ENCODE measurements at places on chromosomes 3 and 15.

DNA sequence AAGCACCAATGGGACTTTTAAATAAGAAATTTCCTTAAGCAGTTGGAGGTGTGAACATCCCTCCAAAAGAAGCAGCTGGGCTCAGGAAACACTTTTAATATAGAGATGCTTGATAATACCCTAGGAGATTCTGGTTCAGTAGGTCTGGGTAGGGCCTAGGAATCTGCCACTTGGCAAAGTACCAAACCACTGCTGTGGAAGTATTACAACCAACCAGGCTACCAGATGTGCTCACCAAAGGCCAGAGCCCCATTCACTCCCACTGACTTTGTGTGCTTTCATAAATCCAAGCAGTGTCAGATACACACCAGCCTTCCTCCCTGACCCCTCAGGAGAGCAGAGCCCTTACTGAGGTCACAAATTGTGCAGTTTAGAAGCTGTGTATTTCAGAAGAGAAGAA is 162.6 kb downstream of the CCNL1 start:
- DNase-seq: no peak

DNA sequence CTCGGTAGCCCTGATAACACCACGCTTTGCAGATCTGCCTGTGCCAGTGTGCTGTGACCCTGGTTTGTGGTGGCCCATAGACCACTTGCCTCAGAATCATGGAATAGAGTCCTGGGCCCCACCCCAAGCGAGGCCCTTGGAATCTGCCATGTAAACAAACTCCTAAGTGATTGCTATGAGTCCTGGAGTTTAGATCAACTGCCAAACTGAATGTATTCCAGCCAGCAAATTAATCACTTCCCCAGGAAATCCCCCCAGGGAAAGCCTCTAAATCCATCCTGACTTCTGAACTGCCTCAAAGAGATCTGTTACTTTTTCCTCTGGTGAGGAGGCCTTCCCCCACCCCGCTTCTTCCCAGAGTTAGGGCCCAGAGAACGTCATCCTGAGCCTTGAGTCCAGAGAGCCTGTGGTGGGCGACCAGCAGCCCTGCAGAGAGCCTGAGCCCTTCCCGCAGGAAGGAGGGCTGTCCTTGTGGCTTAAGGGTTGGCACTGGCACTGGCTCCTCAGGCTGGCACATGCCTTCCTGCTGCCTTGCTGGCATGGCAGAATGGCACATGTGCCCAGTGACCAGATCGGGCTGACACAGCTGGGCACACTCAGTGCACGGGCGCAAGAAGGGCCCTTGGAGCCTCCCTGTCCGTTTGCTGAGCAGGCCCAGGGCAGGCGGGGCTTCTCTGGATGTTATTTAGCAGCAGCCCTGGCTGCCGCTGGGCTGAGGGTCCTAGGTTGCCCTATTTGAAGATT is 50.6 kb upstream of the PLXNA1 start:
- no peak for DNase-seq

DNA sequence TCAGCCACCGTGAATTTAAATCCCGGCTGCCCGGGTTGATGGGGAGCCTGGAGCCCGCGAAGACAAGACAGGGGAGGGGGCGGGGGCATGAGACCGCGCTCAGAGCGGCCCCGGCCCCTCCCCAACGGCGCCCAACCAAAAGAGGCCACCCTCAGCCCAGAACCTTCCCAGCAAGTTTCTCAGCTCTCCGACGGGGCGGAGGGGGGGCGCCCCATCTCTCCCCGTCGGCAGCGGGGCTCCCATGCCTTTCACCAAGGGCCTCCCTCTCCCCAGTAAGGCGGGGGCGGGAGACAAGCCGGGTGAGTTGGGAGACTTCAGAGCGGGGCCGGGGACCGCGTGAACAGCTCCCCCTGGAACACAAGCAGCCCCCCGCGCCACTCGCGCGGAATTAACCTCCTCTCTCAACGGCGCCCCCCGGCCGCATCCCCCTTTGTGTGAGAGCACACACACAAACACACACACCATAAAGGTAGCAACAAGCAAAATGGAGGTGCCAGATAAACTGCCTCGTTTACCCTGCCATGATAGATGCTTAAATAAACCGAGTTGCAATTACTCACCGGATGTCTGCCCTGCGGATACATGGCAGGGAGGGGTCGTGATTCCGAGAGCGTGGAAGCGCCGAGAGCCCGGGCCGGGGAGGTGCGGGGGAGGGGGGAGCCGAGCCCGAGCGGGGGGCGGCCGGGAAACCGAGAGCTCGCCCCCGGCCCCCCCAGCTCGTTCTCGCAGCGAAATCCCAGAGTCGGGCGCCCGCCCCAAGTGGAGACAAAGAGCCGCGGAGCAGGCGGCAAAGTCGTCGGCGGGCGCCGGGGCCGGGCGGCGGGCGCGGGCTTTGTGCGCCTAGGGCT is 1.3 kb downstream of the TLE3 start:
- peak; percentile 33 for DNase-seq

GRCh38 chr3:186653080-186653707 is 12.6 kb upstream of the HRG start:
- no peak for DNase-seq

DNA sequence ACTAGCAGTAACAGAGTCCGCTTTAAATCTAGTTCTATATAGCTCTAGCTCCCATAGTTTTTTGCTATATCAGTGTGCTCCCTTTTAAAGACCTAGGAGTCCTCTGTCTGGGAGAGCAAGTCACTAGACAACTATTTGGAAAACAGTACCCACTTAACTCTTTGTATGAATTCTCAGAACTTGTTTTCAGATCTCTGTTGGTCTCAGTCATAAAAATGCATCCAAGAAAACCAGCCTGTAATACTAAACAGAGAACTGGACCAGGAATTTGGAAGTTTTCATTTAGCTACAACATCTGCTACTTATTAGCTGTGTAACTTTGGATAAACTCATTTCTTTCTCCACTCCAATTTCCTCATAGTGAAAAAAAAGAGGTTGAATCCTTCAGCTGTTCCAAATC is 56.9 kb upstream of the C3orf49 start:
- DNase-seq: no peak

GRCh38 chr3:119643528-119643927 is 16.9 kb downstream of the POPDC2 start:
- no peak for DNase-seq

DNA sequence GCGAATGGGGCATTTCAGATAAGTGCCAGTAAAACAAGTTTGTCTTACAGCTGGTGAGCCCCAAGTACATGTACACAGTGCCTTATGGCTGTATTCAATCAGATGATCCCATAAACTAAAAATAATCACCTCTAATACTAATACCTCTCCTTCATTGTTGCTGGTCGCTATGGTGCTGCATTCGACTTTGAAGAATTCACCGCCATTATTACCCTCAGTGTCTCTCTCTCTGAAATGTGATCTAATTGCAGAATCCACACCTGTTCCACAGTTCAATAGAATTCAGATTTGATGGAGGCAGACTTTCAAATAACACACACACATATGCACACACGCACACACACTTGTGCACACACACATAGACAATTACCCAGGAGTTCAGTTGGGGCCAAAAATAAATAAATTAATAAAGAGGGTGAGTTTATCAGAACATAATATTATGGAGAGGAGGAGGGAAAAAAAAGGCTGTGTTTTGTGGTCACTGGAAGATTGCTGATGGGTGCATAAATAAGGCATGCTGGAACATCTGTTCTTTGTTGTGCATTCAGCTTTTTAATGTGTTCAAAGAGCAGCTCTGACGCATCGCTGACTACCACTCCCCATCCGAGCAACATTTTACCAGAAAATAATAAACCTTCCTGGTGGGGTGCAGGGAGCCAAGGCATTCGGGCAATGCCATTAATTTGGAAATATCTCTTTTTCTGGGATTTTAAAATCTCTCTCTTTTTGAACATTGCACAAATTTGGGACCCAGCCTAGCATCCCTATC is 235.7 kb downstream of the SATB1 start:
- DNase-seq: no peak

DNA sequence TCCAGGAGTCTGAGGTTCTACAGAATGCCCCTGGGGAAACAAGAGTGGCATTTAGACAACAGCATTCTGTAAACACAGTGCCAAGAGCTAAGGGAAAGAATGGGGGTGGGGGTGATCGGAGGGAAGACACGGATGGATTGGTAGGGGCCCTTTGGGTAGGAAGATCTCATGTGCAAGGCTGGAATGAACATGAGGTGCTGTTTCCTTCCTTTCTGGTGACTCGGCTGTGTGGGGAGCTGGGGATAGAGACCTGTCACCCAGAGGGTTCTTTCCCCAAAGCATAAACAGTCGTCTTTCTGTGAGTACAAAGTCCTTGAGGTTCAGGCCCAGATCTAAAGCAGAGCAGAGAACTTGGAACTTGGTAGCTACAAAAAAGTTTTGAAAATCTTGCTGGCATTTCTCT is 11.7 kb downstream of the TPM1 start:
- no peak for DNase-seq

GRCh38 chr15:97087006-97087741 is 756.7 kb downstream of the NR2F2 start:
- no peak for DNase-seq

- no peak for DNase-seq
Observed at GRCh38 chr3:129467932-129468331, 27.9 kb downstream of the IFT122 start.

GRCh38 chr15:53978253-53978906 is at the start of gene UNC13C:
TSS of gene UNC13C (plus strand) at chr15:53978441. CDS start at chr15:54012904, 34,463 bp downstream.
- no peak for DNase-seq

DNA sequence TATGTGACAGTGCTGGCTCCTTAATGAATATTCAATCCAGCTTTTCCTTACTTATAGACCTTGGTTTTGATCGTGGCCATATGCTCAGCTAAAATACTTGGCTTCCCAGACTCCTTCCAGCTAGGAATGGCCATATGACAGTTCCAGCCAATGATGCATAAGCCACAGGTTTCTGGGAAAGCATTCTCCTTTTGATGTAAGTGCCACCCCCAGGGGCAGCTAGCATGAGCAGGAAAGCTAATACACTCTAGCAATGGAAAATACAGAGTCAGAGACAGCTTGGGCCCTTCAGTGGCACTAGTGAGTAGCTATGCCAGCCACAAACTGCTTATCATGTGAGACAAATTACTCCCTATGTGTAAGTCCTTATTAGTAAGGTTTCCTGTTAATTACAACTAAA is 26.7 kb downstream of the TBC1D2B start:
- DNase-seq: no peak

DNA sequence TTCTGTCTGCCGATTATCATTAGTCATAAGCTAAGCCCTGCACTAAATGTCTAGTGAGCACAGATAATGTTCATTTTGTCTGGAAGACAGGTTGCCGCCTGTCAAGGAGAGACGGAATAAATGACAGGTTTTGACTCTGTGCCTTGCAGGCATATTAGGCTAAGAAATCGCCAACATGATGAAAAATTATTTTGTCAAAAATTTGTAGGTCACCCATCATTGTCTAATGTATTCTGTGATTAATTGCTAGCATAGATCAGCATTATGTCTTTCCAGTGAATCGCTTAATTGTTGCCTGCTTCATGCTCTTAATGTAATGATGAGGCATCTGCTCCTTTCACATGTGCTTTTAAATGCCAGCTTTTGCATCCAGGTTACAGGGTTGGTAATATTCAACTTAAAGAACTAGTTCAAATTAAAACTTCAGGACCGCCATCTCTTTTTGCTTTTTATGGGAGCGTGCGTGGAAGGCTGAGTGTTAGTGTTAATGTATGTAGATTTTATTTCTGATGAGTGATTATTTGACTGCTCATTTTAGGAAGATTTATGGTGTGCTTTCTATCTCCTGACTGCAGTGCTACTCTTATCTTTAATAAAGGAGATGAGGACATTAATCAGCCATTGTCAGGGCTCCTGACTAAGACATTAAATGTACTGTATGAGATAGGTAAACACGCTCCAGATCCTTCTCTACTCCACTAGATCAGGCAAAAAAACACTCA is 120.8 kb upstream of the MEIS2 start:
- DNase-seq: no peak

- no peak for DNase-seq
Observed at GRCh38 chr3:72188536-72188935, 403.6 kb upstream of the PROK2 start.

DNA sequence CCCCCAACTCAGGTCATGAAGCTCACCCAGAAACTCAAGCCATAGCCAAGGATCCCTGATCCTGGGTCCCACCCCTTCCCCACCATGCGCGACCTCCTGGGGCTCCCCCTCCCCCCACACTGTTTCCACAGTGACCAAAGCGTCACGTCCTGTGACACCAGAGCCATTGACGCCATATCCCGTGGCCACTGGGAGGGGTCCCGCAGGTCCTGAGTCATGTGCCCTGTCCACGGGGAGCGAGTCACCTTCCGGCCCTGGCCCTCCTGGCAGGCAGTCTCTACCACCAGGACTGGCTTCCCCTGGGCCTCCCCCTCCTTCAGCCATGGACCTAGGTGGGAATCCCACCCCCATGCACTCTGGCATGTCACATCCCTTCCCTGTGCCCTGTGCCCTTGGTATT is 15.6 kb downstream of the SEMA3F start:
- DNase-seq: no peak

DNA sequence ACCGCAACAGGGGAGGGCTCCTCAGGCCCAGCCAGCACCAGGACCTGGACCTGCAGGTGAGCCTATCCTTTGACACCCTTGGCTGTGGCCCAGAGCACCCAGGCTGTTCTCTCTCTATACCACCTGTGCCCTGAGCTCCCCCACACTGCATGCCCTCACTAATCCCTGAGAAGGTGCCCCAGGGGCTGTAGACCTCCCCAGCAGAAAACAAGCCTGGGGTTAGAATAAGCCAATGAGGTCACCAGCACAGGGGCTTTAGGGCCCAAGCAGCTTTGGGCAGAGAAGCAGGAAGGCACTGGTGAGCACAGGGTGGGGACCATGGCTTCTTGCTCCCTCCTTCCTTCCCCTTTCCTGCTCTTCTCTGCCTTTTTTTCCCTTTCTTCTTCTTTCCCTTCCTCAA is 10.3 kb upstream of the APEH start:
- DNase-seq: no peak

DNA sequence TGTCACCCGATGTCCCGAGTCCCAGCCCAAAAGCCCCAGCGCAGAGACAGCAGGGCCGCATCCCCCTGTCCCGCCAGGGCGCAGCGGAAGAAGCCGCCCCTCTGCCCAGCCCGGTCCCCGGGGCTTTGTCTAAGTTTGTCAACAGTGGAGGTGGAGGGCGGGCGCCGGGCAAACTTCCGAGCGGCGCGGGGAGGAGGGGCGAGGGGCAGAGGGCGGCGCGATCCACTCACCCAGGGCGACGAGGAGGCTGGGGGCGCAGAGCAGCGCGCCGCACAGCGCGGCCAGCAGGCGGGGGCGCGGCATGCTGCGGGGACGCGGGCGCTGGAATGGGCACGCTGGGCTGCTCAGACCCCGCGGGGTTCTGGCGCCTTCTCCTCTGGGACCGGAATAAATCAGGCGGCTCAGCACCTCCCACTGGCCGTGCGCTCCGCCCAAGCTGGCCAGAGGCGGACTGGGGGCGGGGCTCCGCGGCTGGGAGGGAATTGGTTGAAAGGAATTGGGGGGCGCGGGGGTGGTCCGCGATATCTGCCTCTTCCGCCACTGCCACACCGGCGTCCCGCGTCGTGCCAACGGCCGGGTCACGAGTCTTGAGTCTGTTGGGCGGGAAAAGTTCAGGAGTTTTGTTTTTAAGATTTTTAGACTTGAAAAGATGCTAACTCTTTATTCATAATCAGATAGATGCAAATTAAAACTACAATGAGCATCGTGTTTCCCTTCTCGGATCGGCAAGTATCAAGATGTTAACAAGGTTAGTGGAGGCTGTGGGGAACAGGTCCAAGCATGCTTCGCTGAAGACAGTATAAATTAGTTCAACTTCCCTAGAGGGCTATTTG is at the start of gene MFGE8:
Gene MFGE8, minus strand, starts transcription at position 363 of the 833 bp plus-strand sequence. Its CDS starts 60 bp downstream, at position 303.
- peak; percentile 69 for DNase-seq

All from activated T-helper 2 cell treated with anti-CD3 and anti-CD28 coated beads, Interferon-gamma antibody, Interleukin-2, Interleukin-4, amounts not matched to agents 10 μg/mL and 5 μg/mL and 100 μg/mL, durations not matched to agents 14 hours and 24 hours and 36 hours (primary cell).